ENCODE measurements at places on chromosomes 3 and 15.

- DNase-seq, result no peak
Measured at GRCh38 chr3:126546549-126547239, 12.0 kb downstream of the C3orf22 start.

DNA sequence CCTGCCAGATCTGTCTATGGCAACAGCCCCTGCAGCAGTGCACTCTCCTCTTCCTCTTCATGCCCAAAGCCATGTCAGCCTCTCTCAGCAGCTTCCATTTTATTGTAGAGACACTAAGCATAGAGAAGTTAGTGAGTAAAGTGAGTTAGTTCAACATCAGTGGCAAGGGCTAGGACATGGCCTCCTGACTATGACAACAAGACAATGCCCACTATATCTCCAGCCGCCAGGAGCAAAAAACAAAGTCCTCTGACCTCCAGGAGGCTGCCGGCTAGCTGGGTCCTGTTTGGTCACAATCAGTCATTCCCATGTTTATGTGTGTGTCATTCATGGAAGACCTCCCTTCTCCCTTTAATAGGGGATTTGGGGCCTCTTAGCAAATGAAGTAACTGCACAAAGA is 14.9 kb downstream of the NR1I2 start:
- DNase-seq, result no peak

- no peak for DNase-seq
Measured at GRCh38 chr3:414063-414462, 217.5 kb downstream of the CHL1 start.

DNA sequence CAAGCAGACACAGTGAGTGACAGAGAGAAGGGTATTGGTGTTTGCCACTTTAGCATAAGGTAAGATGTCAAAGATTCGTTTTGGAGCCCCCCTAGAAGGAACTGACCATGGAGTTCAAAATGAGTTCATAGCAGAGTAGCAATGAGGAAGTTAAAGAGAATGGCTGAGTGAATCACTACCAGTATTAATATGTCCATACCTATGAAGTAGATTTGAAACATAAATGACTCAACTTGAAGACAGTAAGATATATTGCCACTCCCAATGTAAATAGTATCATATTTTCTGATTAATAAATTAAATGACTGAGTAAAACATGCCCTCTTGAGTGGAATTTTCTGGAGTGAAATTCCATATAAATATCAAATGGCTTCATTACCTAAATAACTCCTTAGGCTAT is 675.1 kb downstream of the NLGN1 start:
- DNase-seq, result no peak

- no peak for DNase-seq
Measured at GRCh38 chr15:89899295-89899945, 5.6 kb upstream of the AP3S2 start.

GRCh38 chr3:126746395-126747177 is 42.5 kb downstream of the CHCHD6 start:
- DNase-seq, result no peak

- DNase-seq, result no peak
Measured at GRCh38 chr3:17032407-17033034, 147.8 kb downstream of the PLCL2 start.

- DNase-seq, result no peak
Measured at GRCh38 chr3:43995547-43996378, 245.9 kb upstream of the TOPAZ1 start.

- no peak for DNase-seq
Measured at GRCh38 chr3:42780398-42780797, 7.3 kb upstream of the CCDC13 start.

DNA sequence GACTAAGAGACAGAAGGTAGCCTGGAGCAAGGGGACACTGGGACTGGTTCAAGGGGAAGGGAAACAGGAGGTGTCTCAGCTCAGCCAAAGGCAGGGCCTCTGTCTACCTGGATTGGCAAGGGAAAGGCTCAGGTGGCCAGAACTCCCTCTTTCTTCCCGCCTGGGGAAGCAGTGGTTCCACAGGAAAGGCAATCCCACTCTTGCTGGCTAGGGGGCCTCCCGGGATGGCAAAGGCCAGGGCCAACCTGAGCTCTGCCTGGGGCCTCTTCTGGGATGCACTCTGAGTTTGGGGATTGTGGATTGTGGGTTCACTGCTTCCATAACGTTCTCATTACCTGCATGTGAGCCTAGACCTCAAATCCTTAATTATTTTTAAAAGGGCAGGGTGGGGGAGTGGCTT is 13.0 kb upstream of the PARP6 start:
- no peak for DNase-seq

GRCh38 chr3:15510493-15510892 is 11.0 kb downstream of the COLQ start:
- DNase-seq, result no peak

DNA sequence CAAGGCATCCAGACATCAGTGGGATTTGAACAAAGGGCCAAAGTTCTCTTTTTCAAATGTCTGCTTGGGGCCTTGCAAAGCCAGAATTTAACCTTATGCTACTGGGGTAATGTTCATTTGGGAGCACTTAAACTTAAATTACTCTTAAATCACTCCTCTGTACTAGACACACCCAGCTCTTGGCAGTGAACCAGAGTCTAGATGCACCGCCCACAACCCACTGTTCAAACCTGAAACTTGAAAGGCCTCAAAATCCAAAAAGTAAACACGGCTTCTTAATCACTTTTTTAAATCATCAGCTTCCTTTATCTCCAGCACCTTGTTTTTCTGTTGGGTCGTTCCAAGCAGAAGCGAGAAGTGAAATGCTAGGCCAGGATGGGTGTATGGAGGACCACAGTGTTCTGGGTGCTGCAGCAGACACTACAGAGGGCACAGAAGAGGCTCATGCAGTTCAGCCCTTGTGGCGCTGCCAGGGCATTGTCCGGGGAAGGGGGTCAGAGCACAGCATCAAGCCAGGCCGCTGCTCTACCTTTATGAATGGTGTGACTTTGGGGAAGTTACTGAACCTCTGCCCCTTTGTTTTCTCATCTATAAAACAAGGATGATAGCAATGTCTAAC is 28.8 kb downstream of the MECOM start:
- no peak for DNase-seq

- no peak for DNase-seq
Measured at GRCh38 chr3:197064771-197065170, 35.2 kb upstream of the MELTF start.

DNA sequence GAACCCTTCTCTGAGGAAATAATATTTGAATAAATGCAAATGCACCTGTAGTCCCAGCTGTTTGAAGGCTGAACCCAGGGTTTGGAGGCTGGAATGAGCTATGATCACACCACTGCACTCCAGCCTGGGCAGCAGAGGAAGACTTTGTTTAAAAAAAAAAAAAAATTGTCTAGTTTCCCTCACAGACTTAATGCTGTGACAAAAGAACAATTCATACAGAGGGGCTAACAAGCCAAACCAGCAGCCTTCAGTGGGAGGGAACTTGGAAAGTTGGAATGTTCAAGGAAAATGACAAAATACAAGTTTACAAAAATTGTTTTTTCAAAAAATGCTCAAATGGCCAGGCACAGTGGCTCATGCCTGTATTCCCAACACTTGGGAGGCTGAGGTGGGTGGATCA is 228.0 kb upstream of the CGNL1 start:
- DNase-seq, result no peak

DNA sequence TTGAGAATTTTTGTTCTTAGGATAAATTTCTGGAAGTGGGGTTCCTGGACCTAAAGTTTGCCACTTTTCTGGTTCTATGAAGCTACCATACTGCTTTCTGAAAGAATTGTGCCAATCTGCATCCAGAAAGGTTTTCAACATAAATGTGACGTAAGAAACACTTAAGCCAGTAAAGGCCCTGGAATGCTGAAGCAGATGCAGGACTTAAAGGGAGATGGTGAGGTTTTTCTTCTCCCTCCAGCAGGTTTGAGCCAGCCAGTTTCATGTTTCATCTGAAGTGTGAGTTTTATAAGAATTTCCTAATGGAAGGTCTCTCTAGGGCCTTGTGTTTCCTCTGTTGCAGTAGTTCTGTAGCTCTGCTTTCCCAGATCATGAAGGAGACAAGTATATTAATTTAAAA is 33.1 kb downstream of the ZNF592 start:
- no peak for DNase-seq

DNA sequence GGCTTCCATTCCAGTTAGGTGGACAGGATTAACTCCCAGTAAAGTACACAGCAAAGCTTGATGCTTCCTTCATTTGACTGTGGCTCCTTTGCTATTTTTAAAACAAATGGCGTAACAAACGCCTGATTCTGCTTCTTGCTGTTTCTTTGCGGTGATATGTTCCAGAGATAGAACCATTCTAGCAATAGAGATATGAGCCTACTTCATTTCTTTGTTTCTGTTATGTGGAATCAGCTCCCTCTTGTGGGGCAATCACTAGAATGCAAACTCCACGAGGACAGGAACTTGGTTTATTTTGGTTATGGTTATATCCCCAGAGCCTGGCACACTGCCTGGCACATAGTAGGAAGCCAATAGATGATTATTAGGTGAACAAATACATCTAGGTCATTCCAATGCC is 122.6 kb upstream of the SLC6A11 start:
- no peak for DNase-seq

GRCh38 chr3:87996882-87997281 is 61.9 kb downstream of the CGGBP1 start:
- DNase-seq, result no peak

GRCh38 chr15:66908744-66909095 is 156.7 kb upstream of the SMAD3 start:
- no peak for DNase-seq

GRCh38 chr3:16918683-16919025 is 33.9 kb downstream of the PLCL2 start:
- DNase-seq, result no peak

- DNase-seq, result no peak
Measured at GRCh38 chr3:112817271-112817670, 29.4 kb downstream of the CD200R1L start.

DNA sequence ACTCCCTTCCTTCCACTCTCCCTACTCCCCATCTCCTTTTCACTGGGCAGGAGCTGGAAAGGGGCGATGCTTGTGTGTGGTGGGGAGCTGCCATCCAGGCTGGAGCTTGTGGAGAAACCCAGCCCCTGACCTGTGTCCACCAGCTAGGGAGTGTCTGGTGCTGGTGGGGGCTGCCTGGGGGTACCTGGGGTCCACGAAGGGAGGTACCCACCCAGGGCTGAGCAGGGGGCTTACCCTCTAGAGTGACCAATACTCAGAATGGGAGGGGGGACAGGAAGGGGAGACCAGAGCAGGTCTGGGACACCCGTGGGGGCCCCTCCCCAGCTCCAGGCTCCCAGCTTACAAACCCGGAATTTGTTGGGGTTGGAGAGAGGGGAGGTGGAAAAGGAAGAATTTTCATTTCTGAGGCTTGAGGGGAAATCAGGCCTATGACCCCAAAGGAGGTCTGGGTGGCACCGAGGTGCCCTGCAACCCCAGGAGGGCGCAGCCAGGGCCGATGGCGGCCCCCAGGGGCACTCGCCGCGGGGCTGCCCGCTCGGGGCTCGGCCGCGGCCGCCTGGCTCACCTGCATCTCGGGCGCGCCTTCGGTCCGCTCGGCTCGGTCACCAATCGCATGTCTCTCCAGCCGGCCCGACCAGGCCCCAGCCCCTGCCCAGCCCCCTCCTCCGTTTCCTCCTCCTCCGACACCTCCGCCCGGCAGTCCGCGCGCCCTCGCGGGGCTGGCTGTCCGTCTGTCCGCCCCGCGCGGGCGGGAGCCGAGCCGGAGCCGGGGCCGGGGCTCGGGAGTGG is 773 bp downstream of the LINGO1 start:
- no peak for DNase-seq

DNA sequence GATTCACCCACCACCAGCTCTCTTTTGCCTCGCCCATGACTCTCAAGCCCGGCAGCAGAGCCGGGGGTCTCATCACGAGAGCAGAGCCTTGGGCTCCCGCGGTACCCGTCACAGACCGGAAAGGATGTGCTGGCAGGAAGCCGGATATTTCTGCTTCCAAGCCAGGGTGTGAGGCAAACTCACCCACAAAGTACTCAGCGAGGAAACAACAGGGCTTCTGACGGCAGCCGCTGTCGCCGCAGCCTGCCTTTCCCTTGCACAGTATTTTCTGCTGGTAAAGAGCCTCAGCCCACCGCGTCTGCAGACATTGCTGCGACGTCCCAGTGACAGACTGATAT is 119.9 kb downstream of the NSMCE3 start:
- no peak for DNase-seq

DNA sequence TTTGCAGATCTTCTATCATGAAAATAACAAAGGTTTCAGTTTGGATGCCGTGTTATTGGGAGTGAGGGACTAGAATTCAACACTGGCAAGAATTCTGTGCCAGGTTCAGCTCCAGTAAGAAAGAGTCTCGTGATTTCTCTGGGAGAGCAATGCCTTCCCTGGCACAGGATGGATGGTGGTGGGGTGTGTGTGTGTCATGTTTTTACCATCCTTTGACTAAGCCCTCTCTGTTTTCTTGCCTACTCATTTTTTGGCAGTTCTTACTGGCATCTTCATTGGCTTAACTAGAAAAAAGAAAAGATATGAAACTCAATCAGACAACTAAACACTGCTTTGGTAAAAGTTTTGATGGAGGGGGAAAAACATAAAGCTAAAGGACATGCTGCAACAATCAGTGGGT is 86.6 kb downstream of the FMN1 start:
- no peak for DNase-seq

- no peak for DNase-seq
Measured at GRCh38 chr15:73564255-73564654, 68.9 kb downstream of the NPTN start.

- no peak for DNase-seq
Measured at GRCh38 chr3:126067959-126068358, 16.0 kb downstream of the SLC41A3 start.

DNA sequence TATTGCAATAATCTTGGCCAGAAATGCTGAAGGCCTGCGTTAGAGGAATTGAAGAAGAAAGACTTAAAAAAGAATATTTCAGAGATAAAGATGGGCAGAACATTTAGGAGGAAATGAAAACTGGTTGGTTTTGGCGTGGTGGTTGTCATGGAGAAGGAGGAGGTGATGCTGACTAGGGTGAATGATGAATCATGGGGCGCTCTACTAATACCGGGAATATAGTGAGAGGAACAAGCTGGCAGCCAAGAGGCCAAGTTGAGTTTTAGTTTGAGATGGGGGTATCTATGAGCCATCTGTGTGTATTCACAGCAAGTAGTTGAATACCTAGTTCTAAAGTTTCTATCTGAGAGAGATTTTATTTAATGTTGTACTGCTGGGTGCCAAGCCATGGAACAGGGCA is 6.8 kb upstream of the GAP43 start:
- DNase-seq, result no peak

GRCh38 chr3:122640437-122640999 is 40.1 kb upstream of the PARP14 start:
- DNase-seq, result no peak

DNA sequence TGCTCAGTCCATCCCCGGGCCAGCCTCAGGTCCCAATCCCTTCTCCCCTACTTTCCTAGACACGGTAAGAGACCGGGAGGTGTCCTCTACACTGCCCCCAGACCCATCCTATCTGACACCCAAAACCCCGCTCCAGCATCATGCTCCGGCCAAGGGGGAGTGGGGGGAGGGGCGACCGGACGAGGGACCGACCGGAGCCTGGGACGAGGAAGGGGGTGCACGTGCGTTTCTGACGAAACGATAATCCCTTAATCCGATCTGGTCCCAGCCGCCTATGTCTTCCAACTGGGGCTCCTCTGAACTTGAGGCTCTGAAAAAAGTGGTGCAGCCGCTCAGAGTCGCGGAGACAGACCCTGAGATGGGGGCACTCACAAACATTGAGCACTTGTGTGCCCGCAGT is 494 bp downstream of the CPLX3 start:
- no peak for DNase-seq

Data from CD4-positive, alpha-beta T cell treated with Interleukin-1 beta for 1 hour (primary cell).